ENCODE measurements at places on chromosomes 7 and 10.

- DNase-seq, result no peak
Observed at GRCh38 chr7:138359870-138360559, 100.0 kb upstream of the TRIM24 start.

- no peak for DNase-seq
Observed at GRCh38 chr7:40299097-40299496, 164.3 kb downstream of the SUGCT start.

DNA sequence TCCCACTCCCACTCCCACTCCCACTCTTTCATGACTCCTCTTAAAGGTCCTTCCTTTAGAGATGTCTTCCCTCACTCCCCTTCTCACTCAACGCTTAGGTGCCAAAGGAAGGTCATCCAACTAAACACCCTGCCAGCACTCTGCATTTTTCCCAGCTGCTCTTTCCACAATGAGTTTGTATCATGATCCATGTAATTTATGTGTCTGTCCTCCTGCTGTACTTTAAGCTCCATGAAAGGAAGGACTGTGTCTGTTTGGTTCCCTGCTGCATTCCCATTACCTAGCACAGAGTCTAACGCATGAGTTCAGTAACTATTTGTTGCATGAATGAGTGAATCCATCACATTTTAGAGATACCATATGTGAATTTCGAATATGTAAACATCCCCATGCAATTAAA, 252.7 kb downstream of the KIF20B start:
- no peak for DNase-seq

- DNase-seq, result no peak
Observed at GRCh38 chr7:104529567-104529966, 201.2 kb downstream of the LHFPL3 start.

DNA sequence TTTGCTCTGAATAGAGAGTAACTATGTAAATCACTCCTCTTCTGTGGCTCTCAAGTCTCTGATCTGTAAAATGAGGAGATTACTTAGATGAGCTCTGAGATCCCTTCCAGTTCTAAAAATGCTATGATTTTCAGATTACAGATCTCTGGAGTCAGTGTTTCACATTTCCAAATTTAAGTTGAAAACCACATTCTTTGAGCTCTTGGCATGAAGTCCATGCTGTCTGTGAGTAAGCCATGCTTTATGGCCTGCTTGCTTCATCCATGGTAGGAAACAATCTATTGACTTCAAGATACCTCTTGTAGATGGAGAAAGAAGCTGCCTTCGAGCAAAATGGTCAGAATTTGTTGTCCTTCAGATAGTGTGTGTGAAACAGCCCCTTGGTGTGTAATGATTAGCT, 64.9 kb downstream of the CELF2 start:
- DNase-seq, result no peak

- DNase-seq, result no peak
Observed at GRCh38 chr10:94069884-94070283, 76.2 kb downstream of the PLCE1 start.

GRCh38 chr10:18261768-18262231, 121.6 kb downstream of the CACNB2 start:
- DNase-seq, result no peak

DNA sequence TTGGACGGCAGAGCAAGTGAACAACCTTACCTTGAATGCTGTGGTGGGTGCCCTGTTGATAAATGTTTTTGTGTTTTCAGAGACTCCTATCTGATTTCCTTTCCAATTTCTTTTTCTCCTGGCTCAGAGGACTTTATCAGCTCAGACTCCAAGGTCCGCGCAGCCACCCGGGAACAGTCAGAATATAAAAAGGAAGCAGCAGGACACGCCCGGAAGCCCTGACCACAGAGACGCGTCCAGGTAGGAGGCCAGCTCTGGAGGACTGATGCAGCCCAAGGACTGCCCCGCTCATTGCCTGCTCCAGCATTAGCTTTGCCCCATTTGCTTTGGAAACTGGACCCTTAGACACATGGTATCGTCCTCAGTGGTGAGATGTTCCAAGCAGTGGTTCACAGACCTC, 61.3 kb downstream of the TACC2 start:
- no peak for DNase-seq

- DNase-seq, result peak; percentile 55
Observed at GRCh38 chr7:42831006-42831717, 80.7 kb downstream of the C7orf25 start.

- peak; percentile 30 for DNase-seq
Observed at GRCh38 chr7:19118636-19119371, 1.4 kb upstream of the TWIST1 start.

DNA sequence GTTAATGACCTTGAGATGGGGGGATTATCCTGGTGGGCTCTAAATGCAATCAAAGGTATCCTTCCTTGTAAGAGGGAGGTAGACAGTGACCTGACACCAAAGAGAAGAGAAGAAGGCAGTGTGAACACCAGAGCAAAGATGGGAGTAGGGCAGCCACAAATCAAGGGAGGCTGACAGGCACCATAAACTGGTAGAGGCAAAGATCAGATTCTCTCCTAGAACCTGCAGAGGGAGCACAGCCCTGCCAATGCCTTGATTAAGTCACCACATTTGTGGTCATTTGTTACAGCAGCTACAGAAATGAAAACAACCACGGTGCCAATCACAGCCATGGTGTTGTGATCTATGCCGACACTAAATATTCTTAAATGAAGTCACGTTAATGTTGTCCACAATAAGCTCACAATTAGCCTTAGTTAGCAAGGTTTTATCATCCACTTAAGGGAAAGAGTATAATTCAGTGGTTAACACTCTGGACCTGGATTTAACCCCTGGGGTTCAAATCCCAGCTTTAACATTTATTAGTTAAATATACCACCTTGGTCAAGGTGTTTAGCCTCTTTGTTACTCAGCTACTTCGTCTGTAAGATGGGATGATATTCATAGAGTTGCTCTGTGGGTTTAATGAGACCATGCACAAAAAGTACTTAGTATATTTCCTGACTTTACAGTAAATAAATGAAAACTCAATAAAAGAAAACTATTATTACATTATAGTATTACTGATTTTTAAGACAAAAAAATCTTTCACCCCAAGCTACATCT, 70.8 kb downstream of the SGMS1 start:
- DNase-seq, result no peak

DNA sequence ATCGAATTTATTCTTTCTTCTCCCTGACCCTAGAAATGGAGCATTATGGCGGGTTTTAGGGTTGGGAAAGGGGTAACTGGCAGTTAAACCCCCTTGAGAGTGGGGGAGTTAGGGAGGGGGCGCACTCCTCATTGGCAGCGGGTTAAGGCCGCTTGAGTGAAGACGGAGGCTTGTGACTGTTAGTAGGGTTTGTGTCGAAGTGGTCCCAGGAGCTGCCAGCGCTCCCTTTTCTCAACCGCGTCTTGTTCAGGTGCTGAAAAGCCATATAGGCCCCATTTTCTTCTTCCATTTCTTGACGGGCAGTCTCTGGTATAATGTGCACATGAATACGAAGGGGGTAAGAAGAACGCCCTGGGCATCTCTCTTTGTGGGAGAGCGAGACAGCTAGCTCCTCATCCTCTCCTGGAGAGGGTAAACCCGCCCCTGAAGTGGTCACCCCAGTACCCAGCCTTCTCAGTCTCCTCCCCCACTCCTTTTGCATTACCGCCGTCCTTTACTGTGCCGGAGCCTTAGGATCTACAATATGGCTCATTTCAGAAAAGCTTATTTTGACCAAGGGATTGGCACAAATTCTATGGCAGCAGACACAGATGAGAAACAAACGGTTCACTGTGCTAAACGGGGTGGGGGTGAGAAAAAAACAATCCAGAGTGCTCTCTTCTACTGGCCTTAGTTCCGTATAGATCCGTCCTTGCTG, 836 bp downstream of the KMT2E start:
- DNase-seq, result peak; percentile 73

DNA sequence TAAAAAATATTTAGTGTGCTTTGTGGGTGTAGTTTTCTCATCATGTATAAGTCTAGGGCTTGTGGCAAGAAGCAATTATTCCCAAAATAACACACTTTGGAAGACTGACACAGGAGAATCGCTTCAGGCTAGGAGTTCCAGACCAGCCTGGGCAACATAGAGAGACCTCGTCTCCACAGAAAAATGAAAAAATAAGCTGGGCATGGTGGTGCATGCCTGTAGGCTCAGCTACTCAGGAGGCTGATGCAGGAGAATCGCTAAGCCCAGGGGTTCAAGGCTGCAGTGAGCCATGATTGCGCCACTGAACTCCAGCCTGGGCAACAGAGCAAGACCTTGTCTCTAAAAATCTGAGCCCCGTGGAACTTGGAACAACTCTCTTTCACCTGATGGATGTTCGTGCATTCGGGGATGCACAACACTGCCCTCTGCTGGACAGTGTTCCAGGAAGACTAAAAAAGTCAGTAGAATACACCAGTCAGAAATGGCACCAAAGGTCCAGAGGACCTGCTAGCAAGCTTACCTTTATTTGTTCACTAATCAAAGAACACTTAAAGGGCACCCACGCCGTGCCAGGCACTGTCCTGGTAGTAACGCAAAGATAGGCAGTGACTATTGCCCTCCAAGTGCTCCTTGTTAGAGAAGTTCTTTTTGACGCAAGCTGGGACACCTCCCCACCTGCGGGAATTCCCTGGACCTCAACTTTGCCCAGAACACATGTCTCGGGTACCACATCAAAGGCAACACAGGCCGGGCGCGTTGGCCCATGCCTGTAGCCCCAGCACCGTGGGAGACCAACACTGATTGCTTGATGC, 81.9 kb upstream of the CALN1 start:
- peak; percentile 63 for DNase-seq

DNA sequence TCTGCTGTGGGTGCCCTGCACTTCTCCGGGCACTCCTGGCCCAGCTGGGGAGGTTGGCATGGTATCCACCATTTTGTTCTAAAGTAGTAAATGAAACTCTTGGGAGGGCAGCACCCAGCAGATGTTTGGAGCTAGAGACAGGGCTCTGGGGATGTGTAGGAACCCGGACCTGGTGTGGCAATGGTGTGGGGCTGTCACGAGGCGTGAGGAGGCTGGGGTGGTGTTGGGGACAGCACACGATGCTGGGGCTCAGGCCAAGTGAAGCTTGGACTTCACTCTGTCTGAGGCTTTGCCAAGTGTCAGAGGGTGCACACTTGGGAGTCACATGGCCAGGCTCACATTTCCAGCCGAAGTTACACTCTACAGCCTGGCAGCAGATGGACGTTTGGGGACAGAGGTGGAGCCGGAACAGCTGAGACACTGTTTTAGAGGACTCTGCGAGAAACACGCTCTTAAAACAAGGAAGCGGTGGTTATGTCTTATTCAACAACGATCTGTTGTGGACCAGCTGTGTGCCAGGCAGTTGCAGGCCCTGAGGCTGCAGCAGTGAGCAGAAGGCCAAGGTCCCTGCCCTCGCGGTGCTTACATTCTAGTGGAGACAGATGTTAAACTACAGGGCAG, 118.2 kb downstream of the CUX1 start:
- DNase-seq, result no peak

GRCh38 chr7:141045842-141046620, 27.8 kb upstream of the TMEM178B start:
- DNase-seq, result no peak

- no peak for DNase-seq
Observed at GRCh38 chr7:26865094-26865388, 651 bp upstream of the SKAP2 start.

DNA sequence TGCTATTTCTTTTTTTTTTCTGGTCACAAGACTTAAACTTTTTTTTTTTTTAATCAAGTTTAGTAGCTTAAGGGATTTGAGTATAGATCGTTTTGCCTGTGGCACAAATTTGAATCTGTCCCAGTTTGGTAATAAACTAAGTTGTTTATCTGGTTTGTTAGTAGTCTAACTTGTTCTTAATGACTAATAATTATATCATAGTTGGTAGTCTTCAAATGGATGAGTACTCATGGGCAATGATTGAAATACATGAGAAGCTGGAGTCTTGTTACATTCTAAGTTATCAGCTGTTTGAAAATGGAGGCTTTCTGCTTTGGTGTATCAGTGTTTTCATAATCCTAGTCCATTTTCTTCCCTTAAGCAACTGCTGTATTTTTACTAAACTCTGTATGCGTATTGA, 12.3 kb downstream of the BTAF1 start:
- no peak for DNase-seq

GRCh38 chr10:71740069-71740653, 20.6 kb upstream of the C10orf105 start:
- peak; percentile 77 for DNase-seq

GRCh38 chr7:97971120-97971989, 18.6 kb downstream of the OCM2 start:
- DNase-seq, result peak; percentile 17

DNA sequence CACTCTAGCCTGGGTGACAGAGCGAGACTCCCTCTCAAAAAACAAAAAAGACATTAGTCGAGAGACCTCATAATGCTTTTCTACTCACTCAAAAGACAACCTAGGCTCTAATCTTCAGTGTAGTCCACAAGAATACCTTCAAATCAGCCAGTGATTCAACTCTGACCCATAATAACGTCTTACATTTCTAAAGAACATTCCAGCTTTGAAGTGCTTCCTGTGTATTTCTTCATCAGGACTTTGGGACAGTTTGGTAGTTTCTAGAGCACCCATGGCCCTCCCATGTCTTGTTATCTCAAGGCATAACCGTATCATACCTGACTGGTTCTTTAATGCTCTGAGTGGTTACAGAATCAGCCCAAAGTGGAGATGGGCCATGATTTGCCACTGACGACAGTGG, 221.3 kb downstream of the SKIDA1 start:
- no peak for DNase-seq

DNA sequence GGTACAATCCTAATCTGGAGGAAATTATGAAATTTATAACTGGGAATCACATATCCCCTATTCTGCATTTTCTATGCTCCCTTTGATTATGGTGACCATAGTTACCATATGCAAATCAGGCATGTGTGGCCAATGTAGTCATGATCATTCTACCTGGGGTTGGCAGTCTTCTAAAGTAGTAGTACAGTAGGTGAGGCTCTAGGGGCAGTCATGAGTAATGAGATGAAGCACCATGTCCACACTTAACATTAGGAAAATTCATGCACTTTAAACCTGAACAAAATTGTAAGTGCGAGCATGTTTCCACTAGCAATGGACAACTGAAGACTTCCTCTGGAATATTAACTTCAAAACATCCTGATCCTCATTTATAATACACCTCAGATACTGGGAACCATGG, 545.9 kb downstream of the SUGCT start:
- DNase-seq, result no peak

DNA sequence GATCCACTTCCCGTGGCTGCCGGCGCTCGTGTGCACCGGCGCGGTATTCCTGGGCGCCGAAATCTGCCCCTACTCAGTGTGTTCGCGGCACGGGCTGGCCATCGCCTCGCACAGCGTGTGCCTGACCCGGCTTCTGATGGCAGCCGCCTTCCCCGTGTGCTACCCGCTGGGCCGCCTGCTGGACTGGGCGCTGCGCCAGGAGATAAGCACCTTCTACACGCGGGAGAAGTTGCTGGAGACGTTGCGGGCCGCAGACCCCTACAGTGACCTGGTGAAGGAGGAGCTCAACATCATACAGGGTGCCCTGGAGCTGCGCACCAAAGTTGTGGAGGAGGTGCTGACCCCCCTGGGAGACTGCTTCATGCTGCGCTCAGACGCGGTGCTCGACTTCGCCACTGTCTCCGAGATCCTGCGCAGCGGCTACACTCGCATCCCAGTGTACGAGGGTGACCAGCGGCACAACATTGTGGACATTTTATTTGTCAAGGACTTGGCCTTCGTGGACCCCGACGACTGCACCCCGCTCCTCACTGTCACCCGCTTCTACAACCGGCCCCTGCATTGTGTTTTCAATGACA, 1.3 kb downstream of the CNNM1 start:
- no peak for DNase-seq

Data from femur (tissue), 1 donor.